ENCODE measurements at places on chromosomes 13 and 19.

DNA sequence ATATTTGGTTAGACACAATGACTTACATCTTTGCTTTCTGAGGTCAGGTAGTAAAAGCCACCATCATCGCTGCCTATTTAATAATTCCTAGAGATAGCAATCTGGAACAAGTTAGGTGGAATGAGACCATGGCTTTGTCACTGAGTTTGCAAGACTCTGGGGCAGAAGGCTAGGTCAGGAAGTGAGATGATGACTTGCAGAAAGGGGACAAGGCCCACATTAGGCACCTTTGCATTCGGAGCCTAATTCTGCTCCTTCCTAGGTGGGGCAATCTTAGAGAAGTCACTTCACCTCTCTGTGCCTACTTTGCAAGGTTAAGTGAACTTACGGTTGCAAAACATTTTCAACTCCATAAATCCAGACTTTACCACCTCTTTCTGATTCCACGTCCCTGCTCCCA lies 10.3 kb downstream of the EDDM13 start:
- DNase-seq: no peak

GRCh38 chr13:98540476-98540875 lies 36.4 kb downstream of the STK24 start:
- DNase-seq: no peak

DNA sequence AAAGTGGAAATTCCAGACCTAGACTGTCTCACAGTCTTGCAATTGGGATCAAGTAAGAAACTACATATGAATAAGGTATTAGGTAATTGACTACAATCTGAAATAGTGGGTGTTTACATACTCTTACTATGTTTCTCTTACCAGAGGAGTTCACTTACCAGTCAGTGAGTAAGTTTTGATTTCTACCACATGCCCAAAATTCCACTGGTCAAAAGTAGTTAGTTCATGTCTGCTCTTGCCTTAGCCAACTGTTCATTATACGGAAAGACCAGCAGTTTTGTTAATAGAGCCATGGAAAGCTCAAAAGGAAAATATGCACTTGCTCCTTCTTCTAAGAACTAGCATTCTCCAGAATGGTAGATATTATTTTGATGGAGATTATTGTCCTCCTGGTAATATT lies 490.8 kb downstream of the RFC3 start:
- DNase-seq: no peak

- DNase-seq: no peak
Measured at GRCh38 chr19:19615086-19615485, 3.4 kb downstream of the PBX4 start.
